ENCODE measurements at places on chromosomes 5 and 9.

DNA sequence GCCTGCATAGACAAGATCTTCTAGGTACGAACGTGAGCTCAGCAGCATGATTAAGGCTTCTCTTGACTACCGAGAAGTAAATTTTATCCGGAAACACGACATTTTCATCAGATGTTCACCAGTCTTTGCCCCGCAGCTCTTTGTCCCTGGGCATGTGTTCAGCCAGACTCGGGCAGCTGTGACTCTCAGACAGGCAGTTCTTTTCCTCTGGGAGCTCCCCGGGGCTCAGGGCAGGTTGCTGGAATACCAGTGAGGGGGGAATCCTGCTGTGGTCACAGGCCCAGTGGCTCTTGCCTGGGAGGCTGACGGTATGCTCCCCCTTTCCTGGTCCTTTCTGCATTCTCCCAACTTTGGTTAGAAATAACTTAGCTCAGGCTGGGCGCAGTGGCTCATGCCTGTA is 186.1 kb downstream of the GNA14 start:
- DNase-seq = no peak

DNA sequence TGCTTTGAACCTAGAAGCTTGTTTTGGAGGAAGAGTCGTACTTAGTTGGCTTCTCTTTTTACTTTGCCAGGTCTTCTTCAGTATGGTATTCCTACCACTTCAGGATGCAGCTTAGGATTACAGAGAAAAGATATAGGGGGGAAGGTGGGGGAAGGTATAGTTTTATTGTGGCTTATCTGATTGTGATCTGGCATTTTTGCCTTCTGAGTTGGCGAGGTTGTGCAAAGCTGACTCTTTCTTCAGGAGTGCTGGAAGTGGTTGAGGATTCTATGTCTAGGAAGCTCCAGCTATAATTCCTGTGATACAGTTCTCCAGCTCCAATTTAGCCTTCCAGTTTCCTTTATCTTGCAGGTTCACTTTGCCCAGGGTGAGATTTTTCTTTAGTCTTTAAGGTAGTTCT is 7.0 kb downstream of the CDC42SE2 start:
- no peak for DNase-seq

DNA sequence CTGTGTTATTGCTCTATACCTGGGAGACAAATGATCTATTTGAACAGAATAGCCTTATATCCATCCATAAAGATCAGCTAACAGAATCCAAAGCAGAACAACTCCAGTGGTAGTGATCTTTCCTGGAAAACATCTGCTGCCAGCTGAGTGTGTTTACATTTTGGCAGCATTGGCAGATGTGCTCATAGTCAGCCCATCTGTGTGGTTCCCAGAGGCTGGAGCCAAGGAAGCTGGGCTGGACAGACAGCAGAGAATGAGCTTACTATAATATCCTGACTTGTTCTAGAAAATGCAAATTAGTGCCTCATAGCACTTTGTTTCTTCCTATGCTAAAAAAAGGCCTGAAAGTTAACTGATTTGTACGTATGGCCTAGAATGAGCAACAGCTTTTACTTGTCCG is 99.7 kb downstream of the ST8SIA4 start:
- no peak for DNase-seq

DNA sequence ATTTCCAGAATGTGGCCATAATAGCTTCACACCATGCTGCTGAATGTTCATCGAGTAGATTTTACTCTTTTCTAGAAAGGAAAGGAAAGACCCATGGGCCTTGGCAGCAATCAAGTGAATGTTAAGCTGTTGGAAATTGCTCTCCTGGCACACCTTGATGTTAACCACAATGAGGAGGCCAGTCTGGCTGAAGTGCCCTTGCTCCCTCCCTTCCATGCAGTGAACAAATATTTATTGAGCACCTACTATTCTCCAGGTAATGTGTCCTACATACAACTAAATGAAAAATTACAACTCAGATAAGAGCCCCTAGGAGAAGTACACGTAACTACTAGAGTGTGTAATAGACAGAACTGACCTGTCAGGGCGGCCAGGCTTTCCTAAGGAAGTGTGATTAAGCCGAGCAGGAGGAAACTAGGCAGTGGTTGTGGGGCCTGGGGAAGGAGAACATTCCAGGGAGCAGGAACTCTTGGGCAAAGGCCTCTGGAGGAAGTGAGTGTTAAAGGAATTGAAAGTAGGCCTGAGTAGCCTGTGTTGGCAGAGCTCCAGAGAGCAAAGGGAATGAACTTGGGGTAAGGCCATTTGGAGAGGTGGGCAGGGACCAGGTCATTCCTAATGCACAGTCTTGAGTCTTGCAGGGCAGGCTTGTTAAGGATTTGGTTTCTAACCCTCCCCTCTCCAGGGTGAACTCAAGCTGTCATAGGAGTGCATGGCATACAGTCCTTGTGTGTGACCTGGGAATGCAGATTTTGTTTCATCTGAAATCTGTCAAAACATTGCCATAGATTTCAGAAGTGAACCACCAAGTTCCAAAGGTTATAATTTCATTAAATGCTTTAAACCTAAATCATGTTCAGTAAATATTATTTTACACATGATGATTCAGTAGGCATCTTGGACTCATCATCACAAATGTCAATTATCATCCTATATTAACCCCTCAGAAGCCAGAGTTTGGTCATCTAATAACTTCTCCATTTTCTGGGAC is 9.0 kb upstream of the ZSWIM6 start:
- DNase-seq = no peak

DNA sequence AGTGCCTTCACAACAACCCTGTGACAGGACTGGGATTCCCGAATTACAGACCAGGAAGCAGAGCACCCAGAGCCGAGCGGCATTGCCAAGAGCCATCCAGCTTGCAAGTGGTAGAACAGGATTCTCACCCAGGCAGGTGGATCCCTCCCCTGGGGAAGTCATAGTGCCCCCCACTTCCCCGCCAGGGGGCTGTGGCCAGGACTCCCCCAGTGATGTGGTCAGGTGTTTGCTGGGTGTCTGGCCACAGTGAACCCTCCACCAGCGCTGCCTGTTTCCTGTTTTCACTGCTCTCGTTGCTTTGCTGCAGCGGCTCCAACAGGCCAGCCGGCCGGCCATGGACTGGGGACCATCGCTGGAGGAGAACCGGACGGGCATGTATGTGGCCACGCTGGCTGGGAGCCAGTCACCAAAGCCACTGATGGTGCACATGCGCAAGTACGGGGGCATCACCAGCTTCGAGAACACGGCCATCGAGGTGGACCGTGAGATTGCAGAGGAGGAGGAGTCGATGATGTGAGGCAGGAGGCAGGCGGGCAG is 19.3 kb downstream of the SLC6A7 start:
- no peak for DNase-seq

- no peak for DNase-seq
Measured at GRCh38 chr5:38184627-38185026, 73.7 kb upstream of the EGFLAM start.

DNA sequence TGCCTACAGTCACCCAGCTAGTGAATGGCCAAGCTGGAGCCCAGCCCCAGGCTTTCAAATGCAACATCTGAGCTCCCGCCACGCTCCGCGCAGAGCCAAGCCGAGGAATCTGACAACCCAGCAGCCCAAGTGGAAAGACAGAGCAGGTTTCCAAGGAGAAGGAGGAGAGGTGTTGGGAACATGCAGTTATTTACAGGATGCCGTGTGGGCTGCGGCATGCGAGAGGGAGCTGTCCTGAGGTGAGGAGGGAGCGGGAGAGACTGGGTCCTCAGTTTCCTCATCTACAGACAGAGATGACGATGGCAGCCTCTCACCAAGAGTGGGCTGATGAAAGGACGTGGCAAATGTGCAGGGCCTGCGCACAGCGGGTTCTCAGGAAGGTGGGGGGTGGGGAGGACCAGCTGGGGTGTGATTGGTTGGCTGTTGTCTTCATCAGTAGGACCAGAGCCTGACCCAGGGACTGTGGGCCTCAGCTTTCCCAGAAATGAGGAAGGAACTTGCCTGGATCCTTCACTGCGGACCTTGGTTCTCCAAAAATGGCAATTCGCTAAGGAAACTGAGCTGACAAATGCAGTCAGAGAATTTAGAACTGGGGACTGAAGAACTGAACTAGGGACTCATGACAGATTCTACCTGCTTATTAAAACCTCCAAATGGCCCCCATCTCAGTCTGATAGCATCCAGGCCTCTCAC is 14.8 kb upstream of the CPLX2 start:
- no peak for DNase-seq

GRCh38 chr5:56686337-56687195 is 128.8 kb upstream of the MAP3K1 start:
- no peak for DNase-seq

- no peak for DNase-seq
Measured at GRCh38 chr5:72300590-72301339, 19.3 kb downstream of the MRPS27 start.

GRCh38 chr9:6779417-6780241 is 21.9 kb downstream of the KDM4C start:
- DNase-seq = no peak

- no peak for DNase-seq
Measured at GRCh38 chr5:133777951-133778350, 165.6 kb upstream of the FSTL4 start.

GRCh38 chr9:93365427-93366118 is 85.9 kb upstream of the FAM120A start:
- DNase-seq = no peak

DNA sequence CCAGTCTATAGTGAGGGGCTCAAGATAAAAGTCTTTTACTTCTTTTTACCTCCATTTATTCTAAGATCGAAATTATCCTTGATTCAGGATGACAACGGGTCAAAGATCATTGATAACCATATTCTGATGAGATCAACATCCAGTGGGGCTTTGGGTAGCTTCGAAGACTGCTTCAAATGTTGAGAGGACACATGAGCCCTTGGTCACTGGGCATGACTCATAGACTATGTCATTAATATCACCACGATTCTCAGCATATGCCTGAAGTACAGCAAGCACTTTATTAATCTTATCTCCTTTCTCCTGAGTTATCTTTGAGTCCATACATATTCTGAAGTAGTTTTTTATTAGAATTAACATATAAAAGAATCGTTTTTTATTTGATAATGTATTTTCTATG is 117.1 kb upstream of the DAB2 start:
- no peak for DNase-seq

DNA sequence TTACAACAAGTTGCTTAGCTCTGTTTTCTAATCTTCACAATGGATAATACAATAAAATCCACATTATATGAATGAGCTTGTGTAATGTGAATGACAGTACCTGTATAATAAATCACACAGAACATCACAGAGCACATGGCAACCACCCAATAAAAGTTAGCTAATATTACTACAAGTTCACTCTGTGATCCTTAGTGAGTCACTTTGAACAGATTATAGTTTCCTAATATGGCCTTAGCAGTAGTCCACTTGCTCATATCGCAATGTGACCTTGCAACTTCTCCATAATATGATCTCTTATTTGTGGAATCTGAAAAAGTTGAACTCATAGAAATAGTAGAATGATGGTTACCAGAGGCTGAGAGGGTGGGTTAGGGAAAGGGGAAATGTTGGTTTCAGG is 361.3 kb downstream of the PTPRD start:
- DNase-seq = no peak

DNA sequence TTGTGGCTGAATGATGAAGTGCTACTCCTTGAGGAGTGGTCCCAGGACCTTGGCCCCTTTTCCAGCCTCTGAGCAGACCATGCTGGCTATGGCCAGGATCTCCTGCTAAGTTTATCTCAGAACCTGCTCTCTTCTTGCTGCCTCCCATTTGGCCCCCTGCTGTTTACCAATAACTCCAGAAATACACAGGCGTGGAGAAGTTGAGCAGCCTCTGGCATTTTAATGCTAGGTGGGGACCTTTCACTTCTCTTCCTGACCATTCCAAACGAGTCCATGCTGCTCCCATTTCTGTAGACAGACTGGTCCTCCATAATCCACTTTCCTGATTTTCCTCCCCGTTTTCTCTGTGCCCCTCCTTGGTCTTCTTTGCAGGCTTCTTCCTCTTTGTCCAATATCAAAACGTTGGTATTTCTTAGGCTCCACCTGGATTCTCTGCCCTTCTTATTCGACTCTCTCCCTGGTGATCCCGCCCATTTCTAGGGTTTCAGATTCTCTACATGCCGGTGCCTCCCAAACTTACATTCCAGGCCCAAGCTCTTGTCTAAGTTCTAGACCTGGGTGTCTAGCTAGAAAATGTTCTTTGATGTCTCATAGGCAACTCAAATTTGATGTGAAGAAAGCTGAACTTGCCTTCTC is 33.4 kb upstream of the TNFAIP8 start:
- DNase-seq = no peak

DNA sequence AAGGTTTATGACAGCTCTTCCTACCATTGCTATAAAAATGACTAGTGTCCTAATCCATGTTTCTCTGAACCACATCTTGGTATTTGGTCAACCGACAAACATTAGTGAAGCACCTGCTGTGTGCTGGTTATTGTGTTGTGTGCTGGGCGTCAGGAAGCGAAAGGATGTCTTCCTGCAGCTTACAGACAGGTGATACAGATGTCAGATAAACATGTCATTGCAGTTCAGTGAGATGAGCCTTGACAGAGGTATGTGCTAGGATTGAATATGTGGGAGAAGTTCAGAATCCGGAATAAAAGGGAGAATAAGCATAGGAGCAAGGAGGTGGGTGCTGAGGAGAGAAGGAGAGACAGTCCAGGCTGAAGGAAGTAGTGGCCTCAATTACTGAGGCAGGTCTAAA is 20.3 kb upstream of the CTNNA1 start:
- no peak for DNase-seq

- no peak for DNase-seq
Measured at GRCh38 chr5:74396913-74397622, 243.5 kb downstream of the ENC1 start.

DNA sequence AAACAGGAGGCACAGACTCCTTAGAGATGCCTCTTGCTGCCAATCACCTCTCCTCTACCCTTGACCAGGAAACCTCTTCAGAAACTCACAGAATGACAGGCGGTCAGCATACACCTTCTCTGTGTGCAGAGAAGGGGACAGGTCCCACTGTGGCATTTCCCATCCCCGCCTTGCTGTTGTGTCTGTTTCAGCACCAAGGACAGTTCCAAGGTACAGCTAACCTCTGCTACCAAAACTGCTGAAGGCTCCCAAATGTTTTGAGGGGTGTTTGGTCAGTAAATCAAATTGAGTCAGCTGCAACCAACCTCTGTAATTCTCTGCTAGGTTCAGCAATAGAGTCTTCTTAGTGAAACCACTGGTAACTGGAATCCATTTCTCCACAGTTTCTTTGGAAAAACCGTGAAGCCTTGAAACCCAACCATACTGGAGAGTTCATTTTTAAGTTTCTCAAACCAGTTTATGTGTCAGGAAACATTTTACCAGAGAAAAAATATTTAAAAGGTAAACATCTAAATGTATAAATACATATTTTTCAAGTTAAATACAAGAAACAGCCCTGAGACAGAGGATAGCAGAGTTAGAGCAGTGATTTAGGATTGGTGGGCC is 122.0 kb downstream of the DRD1 start:
- DNase-seq = no peak

GRCh38 chr5:131684595-131684994 is 49.6 kb upstream of the RAPGEF6 start:
- DNase-seq = no peak

GRCh38 chr5:125575891-125576505 is 829.6 kb upstream of the ZNF608 start:
- no peak for DNase-seq

DNA sequence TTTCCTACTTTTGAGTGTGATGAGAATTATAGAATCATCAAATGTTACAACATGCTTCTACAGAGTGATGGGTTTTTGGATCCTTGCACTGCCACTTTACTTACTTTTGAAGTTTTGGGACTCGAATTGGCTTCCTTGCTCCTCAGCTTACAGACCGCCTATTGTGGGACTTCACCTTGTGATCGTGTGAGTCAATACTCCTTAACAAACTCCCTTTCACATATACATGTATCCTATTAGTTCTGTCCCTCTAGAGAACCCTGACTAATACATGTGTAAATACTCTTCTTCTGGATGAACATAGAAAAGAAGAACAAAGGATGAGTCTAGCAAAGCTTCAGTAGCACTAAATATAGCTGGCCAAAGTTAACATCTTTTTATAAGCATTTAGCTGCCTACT is 98.7 kb upstream of the PDE4D start:
- DNase-seq = no peak

All from stimulated activated CD8-positive, alpha-beta memory T cell treated with anti-CD3 and anti-CD28 coated beads, Interleukin-4, amount 100 ng/mL, for 1 hour (primary cell).